ENCODE measurements at places on chromosomes 12 and 14.

DNA sequence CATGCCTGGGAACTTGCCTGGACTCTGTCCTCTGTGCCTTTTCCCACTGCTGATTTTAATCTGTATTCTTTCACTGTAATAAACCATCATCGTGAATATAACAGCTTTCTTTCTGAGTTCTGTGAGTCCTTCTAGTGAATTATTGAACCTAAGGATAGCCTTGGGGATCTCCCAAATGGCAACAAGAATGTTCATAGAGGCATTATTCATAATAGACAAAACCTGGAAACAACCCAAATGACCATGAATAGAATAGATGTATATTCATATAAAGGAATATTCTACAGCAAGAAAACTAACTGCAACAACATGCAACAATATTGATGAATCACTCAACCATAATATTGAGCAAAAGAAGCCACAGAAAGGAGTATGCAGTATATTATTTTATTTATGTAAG lies 44.7 kb upstream of the CEP83 start:
- no peak for DNase-seq

DNA sequence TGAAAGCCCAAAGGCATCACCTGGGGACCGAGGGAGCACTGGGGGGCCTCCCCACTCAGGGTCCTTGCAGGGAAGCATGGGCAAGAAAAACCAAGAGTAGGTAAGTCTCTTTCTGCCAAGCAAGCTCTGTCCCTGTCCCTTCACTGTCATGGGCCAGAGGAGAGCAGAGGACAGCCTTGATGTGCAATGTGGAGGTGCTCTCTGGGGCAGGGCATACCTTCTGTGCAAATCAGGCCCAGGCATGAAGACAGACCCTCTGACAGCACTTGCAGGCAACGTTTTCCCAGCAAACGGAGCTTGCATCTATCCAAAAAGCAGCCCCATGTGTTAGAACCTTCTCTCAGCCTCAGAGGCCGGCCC lies 192.5 kb upstream of the PWP1 start:
- DNase-seq: no peak

GRCh38 chr12:62396750-62397149 lies 69.9 kb upstream of the MON2 start:
- no peak for DNase-seq

GRCh38 chr14:59347915-59348314 lies 117.3 kb downstream of the GPR135 start:
- DNase-seq: no peak

GRCh38 chr12:98002887-98003493 lies 512.4 kb upstream of the TMPO start:
- DNase-seq: no peak

DNA sequence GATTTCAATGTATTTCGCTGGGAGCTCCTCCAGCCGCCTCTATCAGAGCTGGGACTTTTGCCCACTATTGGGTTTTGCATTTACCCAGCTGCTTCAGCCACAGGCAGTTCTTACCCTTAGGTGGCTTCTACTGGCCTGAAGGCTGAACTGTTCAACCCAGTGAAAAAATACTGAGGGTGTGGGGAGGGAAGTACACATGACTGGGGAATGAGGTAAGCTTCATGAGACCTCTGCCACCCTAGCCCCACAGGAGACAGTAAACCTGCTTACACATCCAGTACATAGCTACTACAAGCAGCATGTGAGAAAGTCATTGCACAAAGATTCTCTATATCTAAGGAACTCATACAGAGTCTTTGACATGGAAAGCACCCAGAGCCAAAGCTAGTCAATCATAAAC lies 411.1 kb downstream of the SYT1 start:
- DNase-seq: no peak

DNA sequence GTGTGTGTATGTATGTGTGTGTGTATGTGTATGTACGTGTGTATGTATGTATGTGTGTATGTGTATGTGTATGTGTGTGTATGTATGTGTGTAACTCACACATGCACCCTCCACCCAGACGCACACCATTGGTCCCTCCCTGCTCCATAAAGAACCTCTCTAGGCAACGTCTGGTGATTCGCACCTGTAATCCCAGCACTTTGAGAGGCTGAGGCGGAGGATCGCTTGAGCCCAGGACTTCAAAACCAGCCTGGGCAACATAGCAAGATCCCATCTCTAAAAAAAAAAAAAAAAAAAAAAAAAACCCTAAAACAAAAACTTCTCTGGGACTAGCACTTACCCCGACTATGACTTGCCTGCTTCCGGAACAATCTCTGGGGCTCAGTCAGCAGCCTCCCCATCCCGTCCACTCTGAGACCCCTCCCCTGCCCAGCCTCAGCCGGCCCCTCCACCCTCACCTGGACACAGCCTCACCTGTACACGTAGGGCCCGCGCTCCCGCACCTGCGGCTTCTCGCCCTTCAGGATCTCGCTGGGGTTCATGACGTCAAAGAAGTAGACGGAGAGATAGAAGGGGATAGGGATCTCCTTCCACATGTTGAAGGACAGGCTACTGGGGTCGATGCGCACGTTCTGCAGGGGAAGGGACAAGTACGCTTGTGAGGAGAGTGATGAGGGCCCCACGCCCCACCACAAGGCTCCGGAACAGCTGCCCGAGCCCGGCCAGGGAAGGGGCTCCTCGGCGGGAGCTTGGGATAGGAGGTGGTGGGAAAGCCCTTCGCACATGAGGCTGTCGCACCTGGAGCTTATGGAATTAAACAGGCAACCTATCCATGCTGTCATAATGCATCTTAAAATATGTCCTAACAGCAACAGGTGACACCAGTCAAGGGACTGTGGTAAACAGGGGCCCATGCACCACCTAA lies 46.3 kb downstream of the SCARB1 start:
- DNase-seq: no peak

All from activated CD4-positive, alpha-beta T cell treated with anti-CD3 and anti-CD28 coated beads, Interleukin-2, amount 50 U/mL, for 24 hours (primary cell).